Amniotic stem cell (primary cell): ENCODE measurements at places on chromosomes 5 and 9.
A peak's percentile ranks its signal among the peaks of the same experiment; 100 is the strongest.

DNA sequence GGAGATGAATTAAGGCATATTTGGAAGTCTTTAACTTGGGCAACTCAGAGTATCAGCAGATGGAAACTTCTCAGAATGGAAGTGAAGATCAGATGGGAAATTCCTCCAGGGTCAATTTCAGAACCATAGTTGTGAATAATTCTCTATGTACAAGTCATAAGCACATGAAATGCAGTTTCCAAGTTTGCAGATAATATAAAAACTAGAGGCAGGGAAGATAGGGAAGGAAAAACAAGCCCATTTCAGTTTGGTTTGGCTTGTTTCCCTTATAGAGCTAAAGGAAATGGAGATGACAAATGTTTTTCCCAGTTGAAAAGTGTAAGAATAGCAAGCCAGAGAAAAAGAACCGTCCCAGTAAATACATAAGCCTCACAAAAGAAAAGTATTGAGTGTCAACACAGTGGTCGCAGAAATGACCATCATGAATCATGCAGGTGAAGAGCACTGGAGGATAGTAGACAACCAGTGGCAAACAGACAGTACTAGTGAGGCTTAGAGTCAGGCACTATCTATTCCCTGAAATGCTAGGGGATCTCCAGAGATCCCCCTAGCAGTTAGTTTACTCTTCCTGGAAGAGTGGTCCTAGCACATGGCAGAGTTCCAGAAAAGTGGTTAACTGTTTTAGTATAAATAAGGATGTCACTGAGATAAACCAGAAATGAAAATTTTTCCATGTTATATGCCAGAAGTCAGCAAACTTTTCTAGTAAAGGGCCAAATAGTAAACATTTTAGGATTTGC lies 245.9 kb downstream of the SAXO1 start:
- no peak for DNase-seq

DNA sequence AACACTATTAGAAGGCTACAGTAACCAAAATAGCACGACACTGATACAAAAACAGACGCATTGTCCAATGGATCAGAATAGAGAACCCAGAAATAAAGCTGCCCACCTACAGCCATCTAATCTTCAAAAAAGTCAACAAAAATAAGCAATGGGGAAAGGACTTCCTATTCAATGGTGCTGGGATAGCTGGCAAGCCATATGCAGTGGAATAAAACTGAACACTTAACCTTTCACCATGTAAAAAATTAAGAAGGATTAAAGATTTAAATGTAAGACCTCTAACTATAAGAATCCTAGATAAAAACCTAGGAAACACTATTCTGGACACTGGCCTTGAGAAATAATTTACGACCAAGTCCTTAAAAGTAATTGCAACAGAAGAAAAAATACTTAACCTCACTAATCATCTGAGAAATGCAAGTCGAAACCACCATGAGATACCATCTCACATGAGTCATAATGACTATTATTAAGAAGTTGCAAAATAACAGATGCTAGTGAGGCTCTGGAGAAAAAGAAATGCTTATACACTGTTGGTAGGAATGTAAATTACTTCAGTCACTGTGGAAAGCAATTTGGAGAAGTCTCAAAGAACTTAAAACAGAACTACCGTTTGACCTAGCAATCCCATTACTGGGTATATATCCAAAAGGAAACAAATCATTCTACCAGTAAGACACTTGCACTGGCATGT lies 203.3 kb upstream of the CDH9 start:
- DNase-seq, result peak; percentile 42

DNA sequence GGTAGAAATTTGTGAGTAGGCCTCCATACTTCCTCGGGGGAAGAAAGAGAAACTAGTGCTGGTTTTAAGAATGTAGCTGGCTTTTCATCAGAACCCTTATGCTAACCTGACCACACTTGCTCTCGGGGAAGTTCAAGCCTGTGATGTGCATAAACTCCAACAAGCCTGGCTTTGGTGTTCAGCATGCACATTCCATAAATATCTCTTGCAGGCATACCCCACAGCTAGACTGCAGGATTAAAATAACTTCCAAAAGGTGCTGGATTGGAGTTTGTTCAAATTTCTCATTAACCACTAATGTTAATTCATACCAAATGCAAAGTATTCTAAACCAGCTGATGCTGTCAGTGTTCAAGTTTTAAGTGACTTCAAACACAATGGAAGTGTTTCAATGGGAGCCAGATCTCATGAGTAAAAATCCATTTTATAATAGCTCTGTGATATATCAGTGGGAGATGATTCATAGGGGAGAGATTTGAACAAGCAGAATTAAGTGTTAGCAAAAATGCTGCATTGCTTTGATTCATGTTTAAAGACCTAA lies 79.4 kb downstream of the NPR3 start:
- no peak for DNase-seq

DNA sequence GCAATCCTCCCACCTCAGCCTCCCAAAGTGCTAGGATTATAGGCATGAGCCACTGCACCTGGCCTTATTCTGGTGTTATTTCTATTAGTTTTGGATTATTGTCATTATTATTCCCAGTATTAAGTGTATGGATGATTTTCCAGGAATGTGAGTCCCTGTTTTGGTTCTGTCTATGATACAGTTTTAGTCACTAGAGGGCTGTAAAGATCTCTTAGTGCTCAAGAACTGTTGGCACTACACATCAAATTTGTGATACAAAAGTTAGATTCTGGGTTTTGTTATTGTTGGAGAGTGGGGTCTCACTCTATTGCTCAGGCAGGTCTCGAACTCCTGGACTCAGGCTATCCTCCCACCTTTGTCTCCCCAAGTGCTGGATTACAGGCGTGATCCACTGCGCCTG lies 12.1 kb downstream of the CCL28 start:
- DNase-seq, result no peak

GRCh38 chr5:167348980-167349379 lies 942.5 kb upstream of the WWC1 start:
- no peak for DNase-seq

DNA sequence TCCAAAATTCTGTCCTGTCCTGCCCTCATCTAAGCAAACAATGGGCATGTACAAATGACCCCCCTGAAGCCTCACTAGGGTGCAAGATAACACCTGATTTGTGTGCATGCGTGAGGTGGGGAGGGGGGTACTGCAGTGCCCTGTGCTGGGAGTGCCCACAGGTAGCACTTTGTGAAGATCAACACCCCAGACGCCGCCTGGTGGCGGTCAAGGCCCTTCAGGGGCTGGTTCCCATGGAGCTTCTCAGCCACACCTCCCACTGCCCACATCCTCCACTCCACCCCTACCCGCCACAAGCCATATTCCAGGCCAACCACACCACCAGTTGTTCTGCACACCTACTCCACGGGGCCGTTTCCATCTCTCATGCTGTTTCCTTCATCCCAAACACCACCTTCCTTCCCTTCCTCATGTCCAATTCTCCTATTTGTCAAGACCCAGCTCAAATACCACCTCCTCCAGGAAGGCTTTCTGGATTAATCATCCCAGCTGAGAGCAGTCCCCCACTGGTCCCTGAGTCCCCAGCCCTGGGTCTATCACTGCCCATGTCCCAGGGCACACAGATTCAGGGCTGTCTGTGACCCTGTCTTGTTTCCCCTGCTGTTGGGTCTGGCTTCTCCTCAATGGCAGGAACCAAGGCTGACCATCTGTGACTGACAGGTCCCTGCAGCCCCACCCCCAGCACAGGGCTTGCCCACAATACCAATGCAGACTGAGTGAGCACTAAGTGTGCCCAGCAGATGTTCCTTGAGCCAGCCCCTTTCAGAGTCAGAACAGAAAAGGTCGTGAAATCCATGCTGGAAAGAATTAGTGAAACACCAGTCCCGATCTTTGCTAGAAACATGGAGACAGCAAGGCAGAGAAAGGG lies 178.4 kb downstream of the PAX5 start:
- no peak for DNase-seq

- no peak for DNase-seq
Observed at GRCh38 chr9:134063088-134063570, 4.7 kb downstream of the BRD3 start.

DNA sequence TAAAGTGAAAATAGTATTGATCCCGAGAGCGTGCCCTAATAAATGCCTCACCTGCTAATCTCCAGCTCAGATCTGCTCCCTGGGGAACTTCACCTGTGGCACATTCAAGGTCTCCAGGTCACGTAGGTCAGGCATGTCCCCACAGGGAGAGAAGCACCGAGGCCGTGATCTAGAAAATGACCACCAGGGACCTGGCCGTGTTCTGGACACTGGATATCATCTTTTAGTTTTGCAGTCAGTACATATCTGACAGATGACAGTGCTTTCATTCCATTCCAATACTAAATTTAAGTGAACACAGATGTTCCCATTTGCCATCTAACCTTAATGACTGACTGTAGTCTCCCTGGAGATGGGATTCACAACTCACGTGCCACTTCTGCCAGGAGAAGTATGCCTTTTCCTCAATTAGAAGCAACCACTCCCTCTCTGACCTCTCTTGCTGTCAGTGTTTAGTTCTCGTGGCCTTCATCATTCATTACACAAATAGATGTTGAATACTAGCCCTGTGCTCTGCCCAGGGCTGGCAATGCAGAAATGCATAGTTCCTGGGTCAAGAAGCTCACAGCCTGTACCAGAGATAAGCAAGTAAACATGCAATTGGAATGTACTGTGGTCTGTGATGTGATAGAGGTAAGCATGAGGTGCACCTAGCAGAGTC lies 276.5 kb downstream of the NTRK2 start:
- DNase-seq, result no peak

DNA sequence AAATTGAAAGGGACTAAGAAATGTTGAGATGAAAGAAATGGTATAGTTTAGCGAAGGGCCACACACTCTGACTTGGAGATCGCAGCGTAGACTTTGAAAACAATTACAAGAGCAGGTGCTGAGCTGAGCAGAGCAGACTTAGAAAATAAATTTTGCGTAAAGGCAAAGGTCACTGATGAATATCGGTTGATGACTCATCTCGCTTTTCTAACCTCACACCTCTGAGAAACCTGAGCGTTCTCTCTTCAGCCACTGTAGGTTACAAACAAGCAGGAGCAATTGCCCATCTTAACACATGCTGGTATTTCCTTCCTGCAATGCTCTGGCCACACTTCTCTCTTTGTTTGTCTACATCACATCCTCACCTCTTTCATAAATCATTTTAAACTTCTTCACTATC lies 190.6 kb upstream of the C9orf72 start:
- DNase-seq, result no peak

DNA sequence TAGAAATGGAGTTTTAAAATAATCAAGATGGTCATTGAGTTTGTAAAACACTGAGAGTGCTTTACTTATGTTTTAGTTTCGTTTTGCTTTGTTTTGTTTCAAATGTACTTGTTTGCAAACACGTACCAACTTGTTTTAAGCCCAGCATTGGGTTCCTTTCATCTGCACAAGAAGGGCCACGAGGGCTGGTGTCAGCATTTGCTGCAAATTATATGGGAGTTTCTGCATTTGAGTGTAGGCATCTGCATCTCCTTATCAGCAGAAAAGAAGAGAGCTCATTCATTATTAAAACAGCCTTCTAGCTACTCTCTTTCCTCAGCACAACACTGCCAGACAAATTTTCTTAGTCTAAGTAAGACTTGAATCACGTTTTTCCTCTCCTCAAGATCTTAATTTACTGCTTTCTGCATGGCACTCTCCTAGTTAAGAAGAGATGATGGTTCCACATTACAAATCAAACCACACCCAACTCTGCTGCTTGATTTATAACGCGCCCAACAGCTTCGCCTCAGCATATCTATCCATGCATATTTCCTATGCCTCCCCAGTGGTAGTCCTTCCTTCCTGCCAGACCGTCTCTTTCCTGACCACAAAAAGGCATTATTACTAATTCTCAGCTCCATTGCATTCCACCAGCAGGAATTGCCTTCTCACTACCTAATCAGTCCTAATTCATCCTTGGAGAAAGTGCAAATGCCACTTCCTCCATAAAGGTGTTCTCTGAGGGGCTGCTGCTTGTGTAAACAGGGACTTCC lies 95.2 kb upstream of the CAST start:
- DNase-seq, result no peak

GRCh38 chr5:34660444-34660843 lies 4.3 kb downstream of the RAI14 start:
- peak; percentile 61 for DNase-seq

- no peak for DNase-seq
Observed at GRCh38 chr5:115374057-115374775, 77.8 kb upstream of the CCDC112 start.

- no peak for DNase-seq
Observed at GRCh38 chr5:119255571-119256356, 100.1 kb upstream of the TNFAIP8 start.

- no peak for DNase-seq
Observed at GRCh38 chr5:132298298-132299212, 4.4 kb downstream of the SLC22A4 start.

DNA sequence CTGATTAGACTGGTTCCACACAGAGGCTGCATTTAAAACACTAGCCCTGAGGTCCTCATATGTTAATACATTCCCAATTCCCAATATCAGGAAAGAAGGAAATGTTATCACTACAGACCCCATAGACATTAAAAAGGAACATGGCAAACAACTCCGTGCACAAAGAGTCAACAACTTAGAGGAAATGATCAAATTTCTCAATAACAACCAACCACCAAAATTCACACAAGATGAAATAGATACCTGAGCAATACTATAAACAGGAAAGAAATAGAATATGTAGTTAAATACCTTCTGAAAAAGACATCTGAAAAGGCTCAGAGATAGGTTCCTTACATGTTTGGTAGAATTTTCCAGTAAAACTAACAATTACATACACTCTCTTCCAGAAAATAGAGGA lies 28.9 kb downstream of the SEMA4D start:
- DNase-seq, result no peak

- DNase-seq, result no peak
Observed at GRCh38 chr5:167908606-167909005, 382.8 kb upstream of the WWC1 start.
